Stimulated activated CD8-positive, alpha-beta memory T cell treated with anti-CD3 and anti-CD28 coated beads, Interleukin-4, amount 100 ng/mL, for 4 hours (primary cell): ENCODE measurements at places on chromosomes 12 and 14.

GRCh38 chr12:123180171-123180570 lies 29.3 kb upstream of the PITPNM2 start:
- no peak for DNase-seq

- no peak for DNase-seq
These were observed 619 bp downstream of the ERC1 start for GRCh38 chr12:991350-992333.

GRCh38 chr14:99320105-99320572 lies 48.1 kb upstream of the BCL11B start:
- peak; percentile 49 for DNase-seq

DNA sequence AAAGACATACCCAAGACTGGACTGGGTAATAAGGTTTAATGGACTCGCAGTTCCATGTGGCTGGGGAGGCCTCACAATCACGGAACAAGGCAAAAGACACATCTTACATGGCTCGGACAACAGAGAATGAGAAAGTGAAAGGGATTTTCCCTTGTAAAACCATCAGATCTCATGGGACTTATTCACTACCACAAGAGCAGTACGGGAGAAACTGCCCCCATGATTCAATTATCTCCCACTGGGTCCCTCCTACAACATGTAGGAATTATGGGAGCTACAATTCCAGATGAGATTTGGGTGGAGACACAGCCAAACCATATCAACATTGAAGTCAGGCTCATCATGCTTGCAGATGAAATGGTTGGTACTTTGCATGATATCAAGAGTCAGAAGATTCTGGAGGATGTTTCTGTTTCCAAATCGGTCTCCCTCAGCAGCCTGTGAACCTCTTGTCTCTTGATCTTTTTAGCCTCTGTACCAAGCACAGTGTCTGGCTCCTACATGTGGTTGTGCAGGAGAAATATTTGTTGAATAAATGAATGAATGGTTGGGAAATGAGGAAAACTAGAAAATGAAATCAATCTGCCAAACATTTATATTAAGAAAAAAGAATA lies 98.6 kb downstream of the VRK1 start:
- DNase-seq, result no peak

GRCh38 chr12:71371122-71371521 lies 68.5 kb upstream of the LGR5 start:
- DNase-seq, result no peak

DNA sequence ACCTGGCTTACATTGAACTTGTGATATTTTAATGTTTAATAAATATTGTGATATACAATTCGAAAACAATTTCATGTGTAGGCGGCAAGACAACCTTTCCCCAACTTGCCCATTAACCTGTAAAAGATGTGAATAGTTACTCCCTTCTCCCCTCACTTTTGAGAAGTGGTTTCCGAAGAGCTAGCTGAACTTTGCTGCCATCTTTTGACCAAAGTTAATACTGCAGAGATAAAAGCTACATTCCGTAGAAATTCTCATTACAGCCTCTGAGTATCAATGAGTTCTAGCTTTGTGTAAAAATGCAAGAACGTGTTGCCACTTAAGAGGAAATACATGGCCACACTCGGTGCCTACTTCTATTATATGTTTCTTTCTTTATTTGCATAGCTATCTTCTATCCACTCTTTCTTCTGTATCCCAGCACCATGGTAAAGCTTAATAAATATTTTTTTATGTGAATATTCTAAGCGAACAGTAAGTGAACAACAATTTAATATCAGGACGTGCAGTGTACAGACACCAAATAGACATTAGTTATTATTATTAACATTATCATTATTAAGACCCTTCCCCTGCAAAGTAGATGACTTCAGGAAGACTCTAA lies 105.1 kb upstream of the TMEM260 start:
- DNase-seq, result no peak

DNA sequence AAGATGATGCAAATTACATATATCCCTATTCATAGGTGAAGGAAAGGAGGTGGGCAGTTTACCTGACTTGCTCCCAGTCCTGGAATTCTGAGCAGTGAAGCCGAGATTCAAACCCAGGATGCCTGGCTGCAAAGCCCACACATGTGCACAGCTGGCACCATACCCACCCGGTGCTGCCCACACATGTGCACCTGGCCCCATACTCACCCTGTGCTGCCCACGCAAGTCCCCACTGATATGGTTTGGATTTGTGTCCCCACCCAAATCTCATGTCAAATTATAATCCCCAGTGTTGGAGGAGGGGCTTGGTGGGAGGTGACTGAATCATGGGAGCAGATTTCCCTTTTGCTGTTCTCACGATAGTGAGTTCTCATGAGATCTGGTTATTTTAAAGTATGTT lies 179.2 kb upstream of the C14orf180 start:
- DNase-seq, result no peak

DNA sequence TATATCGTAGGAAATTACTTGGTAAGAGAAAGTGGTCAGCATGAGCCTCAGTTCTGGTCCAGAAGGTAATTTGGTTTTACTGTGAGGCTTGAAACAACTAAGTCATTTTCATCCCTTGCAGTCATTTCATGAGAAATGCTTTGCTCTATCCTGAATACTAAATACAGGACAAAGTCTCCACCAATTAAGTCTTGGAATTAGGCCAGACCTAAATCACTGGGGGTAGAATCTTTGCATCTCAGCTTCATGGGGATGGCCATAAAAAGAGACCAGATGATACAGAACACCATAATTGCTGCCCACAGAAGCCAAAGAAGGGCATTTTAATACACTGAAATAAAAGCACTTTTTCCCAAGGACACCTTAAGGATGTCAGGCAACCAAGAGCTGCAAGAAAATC lies 277.9 kb upstream of the DCN start:
- no peak for DNase-seq

GRCh38 chr12:68539615-68539952 lies 71.1 kb upstream of the RAP1B start:
- DNase-seq, result no peak

DNA sequence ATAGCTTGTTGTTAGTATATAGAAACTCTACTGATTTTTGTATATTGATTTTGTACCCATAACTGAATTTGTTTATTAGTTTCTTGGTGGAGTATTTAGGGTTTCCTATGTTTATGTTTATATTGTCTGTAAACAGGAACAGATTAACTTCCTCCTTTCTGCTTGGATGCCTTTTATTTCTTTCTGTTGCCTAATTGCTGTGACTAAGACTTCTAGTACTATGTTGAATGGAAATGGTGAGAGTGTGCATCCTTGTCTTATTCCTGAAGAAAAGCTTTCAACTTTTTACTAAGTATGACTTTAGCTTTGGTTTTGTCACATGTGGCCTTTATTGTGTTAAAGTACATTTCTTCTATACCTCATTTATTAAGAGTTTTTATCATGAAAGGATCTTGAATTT lies 20.9 kb downstream of the FBXW8 start:
- no peak for DNase-seq

- DNase-seq, result no peak
These were observed 440.6 kb upstream of the CCDC196 start for GRCh38 chr14:66045572-66046021.

GRCh38 chr14:21346532-21347135 lies 37.2 kb downstream of the SUPT16H start:
- no peak for DNase-seq

DNA sequence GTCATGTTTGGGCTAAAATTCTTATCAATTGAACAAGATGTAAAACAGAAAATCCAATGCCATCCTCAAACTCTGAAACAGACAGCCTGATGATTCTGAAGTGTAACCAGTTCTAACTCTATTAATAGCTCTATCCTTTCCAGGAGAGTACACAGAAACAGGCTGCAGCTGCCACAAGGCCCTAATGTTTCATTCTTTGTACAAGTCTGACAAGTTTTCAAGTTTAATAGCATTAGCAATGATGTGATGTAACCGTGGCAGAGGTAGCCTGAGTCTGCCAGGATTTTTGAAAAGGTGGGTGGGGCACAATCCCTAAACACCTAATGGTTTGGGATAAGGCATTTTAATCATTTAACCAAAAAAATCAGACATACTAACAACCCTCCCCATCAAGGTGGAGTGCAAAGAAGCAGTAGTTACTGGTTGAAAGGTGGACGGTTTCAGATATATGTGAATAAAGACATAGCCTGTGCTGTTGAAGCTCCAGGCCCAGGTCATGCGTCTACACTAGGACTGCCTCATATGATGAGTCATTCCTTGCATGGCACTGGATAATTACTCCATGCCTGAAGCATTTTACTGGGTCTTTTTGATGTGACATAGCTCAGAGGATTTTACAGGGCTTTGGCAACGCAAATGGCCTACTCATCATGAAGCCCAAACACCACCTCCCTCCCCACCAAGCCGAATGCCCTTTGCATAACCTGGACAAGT lies 145.1 kb upstream of the GRIP1 start:
- no peak for DNase-seq
